Non-pigmented ciliary epithelial cell (primary cell): ENCODE measurements at places on chromosomes 5 and 9.

GRCh38 chr9:74697535-74697934 is 190.2 kb downstream of the TRPM6 start:
- no peak for DNase-seq

GRCh38 chr5:145858959-145859358 is 13.9 kb downstream of the GRXCR2 start:
- DNase-seq = no peak

GRCh38 chr5:142743592-142744441 is 26.4 kb upstream of the ARHGAP26 start:
- no peak for DNase-seq

GRCh38 chr5:66151030-66151429 is 6.9 kb downstream of the SREK1 start:
- no peak for DNase-seq

DNA sequence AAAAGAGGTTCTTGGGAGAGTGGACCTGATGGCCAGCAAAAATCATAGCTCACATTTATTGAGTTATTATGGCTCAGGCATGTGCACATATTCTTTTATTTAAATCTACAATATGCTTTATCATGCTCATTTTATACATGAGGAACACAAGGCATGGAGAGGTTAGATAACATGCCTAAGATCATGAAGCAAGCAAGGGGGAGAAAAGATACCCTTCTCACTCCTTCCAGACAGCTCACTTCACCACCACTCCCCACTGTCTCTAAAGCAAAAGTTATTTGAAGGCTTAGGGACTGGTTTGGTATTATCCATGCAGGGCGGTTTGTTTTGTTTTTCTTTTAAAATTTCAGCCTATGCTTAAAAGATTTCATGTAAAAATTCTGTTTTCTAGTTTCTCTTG is 59.0 kb upstream of the PDE8B start:
- no peak for DNase-seq

- DNase-seq = no peak
Observed at GRCh38 chr9:119213471-119213870, 155.8 kb downstream of the BRINP1 start.

DNA sequence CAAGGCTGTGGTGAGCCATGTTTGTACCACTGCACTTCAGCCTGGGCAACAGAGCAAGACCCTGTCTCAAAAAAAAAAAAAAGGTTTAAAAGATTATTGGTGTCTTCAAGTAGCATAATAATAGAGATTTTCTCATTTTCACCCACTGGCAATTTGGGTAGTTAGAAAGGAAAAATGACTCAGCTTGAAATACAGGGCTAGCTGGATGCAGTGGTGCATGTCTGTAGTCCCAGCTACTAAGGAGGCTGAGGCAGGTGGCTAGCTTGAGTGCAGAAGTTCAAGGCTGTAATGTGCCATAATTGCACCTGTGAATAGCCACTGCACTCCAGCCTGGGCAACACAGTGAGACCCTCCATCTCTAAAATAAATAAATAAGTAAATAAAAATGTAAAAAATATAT is 111.1 kb downstream of the ARRDC3 start:
- DNase-seq = no peak

DNA sequence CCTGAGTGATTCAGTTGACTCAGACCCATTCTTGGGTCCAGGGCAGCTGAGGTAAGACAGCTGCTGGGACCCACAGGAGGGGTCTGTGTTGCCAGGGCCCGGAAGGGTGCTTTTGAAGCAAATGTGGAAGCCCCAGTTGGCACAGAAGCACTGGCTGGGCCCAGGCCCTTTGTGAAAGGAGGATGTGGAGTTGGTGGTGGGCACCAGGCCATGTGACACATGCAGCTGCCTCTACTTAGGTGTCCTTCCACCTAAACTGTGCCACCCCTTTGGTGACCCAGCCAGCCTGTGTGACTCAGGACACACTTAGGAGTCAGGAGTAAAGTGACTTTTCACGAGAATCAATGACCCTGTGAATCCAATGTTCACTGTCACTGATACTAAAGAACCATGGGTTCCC is 114.3 kb upstream of the SLC25A48 start:
- no peak for DNase-seq

DNA sequence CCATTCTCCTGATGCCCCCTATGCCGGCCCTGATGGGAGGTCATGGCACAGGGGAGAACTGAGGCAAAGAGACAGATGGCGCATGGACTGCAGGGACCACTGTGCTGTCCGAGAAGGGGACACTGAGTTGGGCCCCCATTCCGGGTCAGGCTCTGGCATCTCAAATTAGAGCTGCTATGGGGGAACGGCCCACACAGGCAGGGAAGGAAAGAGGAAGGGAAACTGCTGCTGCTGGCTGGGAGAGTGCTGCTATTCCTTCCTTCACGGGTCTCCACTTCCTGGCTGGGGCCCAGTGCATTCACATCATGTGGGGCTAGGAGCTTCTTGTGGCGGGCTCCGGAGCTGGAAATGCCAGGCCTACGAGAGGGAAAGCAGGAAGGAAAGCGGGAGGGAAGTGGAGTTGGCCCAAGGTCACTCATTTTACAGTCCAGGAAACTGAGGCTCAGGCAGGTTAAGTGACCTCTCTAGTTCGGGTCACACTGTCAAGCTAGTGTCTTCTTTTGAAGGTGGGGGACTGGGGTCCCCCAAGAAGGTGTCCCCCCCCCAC is 1.3 kb upstream of the CARD19 start:
- no peak for DNase-seq

DNA sequence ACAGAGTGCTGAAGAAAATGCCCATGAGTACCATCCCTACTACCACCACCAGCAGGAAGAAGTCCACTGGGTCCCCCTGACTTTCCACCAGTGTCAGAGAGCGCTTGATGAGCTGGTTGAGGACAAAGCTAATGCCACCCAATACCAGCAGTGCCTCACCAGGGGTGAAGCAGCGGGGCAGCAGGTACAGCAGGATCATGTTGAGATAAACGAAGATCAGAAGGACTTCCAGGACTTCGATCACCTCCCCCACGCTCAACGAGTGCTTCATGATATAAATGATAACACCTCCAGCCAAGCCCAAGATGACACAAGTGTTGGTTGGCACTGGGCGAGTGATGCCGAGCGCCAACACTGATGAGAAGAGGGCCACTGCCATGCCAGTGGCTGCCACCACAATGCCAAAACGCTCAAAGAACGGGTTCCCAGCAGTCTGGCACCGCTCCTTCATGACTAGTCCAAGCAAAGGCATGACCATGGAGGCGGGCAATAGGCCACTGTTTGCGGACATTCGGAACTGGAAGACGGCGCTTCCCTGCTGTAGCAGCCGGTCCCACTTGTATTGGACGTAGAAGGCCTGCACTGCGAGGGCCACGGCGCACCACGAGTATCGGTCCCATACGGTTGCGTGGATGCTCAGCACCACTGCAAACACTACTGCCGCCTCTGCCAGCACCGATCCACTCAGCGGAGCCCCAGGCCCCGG is 679 bp downstream of the DOLK start:
- DNase-seq = no peak

DNA sequence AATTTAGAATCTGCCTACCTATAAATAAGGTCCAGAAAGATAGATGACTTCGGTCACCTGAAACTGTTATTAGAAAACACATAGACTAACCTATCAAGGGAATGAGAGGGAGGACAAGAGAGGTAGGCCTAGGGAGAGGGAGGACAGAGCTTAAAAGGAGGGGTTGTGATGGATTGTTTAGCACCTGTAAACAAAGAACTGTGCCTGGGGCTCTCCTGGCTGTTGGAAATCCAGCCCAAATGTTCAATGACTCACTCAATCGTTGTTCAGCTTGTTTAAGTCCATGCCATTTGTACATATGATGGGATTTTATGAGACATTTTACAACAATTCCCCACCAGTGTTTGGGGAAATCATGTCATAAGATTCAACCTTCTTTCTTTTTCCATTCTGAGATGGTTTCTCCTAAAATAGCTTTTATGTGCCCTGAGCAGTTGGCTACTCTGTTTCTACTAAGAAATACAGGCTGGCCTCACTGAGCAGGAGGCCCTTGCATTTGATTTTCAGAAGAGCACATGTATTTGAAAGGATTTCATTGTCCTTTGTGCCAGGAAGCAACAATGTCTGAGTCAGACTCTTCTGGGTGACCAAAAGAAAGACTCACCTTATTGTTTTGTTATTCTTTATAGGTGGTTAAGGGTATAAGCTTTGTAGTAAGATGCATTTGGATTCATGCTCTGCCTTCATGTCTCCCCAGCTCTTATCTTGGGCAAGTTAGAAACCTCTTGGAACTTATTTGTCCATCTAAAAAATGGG is 48.2 kb upstream of the GPR151 start:
- no peak for DNase-seq
